Stromal cell of bone marrow (primary cell): ENCODE measurements at places on chromosomes 7 and 10.

DNA sequence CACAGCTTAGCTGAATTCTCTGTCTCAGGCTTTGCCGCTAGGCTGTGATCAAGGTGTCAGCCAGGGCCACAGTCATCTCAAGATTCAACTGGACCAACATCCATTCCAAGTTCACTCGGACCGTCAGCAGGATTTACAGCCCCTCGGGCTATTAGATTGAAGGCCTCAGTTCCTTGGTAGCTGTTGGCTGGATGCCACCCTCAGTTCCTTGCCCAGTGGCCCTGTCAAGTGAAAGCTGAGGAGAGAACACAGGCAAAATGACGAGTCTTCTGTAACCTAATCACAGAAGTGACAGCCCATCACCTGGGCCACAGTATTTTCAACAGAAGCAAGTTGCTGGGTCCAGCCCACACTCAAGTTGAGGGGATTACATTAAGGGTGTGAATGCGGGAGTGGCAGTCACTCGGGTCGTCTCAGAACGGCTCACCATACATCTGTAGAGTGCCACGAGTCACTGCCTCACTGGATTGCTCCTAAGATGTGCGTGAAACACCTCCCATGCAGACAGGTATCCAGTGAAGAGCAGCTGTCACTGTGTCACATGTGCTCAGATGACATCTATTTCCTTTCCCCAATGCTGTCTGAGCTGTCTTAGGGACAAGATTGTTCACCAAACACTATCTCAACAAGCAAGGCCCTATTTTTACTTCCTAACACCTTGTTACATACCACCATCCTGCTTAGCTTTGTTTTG lies 78.9 kb upstream of the PRLHR start:
- DNase-seq, result no peak

DNA sequence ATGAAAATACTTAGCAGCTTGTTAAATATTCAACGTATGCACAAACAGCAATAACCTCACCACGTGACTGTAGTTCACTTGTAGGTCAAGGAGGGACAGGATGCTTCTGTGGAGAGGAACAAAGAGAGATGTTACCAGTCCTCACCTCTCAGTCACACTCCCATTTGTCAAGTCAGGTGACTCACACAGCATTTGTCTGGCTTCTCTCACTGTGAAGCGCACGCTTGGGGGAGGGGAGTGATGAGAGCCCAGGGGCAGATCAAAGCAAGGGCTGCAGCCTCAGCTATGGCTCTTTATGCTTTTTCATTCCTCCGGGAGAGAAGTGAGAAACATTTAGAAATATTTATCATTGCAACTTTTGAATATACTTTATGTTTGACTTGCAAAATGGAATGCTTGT lies 2.9 kb upstream of the RBM20 start:
- DNase-seq, result no peak

DNA sequence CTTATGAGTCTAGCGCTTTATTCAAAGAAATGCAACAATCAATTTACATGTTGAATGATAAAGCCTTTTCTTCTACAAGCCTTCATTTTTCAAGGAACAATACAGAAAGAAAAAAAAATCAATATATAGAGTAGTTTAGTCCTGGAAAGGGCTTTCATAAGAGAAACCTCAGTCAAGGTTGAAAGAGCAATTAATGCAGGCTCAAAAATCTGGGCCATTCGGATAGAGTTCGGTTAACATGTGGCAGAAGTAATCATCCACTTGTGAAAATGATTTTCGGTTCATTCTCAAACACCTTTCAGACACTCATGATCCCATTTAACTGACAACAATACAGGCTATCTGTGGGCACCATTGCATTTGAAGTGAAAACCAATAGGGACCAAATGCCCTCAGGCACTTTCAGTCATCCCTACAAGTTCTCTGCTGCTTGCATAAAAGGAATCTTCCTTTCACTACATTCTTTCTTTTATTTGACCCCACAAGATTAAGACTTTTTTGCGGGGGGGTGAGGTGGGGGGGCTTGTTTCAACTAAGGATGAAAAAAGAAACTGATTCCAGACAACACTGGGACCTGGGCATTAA lies 177.9 kb downstream of the RNF133 start:
- DNase-seq, result no peak

DNA sequence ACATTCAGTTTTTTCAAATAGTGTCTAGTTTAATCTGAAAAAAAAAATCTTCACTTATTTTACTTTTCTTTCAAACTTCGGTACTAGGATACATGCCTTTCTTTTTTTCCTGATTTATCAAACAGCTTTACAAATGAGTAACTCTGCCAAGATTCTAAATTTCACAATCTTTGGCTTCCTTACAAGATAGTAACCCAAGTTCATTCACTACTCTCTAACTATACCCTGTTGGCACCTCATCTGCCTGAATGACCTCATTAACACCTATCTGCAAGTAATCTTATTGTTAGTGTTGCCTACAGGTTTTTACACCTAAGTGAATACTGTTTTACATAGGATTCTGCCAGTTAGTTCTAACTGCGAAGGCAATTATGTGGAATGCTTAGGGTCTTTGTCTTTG lies 159.8 kb downstream of the FOXP2 start:
- peak; percentile 33 for DNase-seq

DNA sequence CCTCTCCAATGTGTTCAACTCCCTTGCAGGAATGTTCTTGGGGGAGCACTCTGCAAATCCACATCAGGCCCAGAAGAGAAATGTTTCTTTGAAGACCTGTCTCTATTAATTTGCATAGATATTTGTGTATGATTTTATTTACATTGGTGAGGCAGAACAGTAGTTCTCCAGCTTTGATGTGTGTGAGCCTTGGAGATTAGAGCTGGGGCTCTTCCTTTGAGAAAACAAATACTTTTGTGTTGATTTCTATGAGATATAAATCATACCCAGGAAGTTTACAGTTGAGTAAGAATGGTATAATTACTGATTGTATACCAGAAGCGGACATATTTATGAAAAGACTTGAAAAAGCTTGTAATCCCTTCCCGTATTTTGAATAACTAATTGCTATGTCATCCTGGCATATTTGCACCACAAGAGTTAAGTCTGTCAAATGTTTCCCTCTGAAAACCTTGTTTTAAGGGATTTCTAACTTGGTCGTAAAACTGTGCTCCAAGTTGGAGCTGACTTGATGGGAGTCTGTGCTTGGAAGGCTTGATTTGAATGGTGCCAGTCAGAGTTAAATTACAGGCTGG lies 468.5 kb downstream of the LRMDA start:
- DNase-seq, result no peak

- DNase-seq, result no peak
These were observed 182.4 kb downstream of the TPK1 start for GRCh38 chr7:144653449-144653848.

GRCh38 chr7:139600306-139600705 lies 76.8 kb downstream of the CLEC2L start:
- DNase-seq, result no peak

- DNase-seq, result no peak
These were observed at the start of gene PRKAR1B for GRCh38 chr7:727104-727805. Gene PRKAR1B (minus strand): TSS chr7:727281. CDS start chr7:711505, 15,776 bp downstream.

DNA sequence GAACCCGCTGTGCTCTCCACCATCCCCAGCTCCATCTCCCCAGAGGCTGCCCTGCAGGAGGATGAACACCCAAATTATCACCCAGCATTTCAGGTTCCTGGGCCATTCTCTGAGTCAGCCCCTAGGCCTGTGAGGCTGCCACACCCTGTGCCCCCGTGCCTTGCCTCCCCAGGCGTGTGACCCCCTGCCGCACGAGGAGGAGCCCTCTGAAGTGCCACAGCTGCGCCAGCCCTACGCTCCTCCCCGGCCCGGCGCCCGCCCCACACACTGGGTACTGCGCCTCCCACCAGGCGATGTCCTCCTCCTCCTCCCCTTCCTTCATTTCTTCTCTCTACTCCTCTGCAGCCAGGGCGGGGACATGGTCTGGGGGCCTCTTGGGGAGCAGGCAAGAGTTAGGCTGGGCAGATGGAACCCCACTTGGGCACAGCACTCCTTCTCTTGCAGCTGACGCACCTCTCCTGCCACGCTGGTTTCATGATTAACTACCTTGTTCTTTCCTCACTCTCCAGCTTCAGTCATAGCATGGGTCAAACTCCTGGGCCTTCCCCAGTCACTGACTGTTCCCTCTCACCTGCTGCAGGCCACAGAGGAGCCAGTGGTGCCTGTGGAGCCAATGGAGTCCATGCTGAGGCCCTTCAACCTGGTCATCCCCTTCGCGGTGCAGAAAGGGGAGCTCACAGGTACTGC lies 12.7 kb upstream of the ATP6V1F start:
- no peak for DNase-seq

GRCh38 chr7:99730992-99731391 lies 4.0 kb downstream of the CYP3A7 start:
- DNase-seq, result no peak

- no peak for DNase-seq
These were observed 77.9 kb upstream of the FHIP2A start for GRCh38 chr10:114743521-114744231.

DNA sequence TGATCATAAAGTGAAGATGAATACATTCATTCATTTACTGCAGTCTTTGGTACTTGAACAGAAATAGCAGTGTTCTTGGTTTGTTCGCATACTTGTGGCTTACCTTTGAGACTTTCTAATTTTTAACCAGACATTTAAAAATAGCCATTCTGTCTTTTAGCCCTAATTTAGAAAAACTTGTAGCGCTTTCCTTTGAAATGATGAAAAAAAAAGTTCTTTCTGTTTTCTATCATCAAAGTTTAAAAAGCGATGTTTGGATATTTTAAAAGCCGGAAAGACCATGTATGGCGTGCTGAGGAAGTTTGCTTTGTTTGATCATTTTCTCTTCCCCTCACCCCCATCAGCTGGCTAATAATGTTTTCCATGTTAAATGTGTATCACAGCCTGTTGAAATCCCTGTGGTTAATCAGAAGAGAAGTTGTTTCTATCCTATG lies 116.3 kb downstream of the CUX1 start:
- no peak for DNase-seq

- DNase-seq, result no peak
These were observed 832 bp downstream of the XRCC2 start for GRCh38 chr7:152674860-152675758.

DNA sequence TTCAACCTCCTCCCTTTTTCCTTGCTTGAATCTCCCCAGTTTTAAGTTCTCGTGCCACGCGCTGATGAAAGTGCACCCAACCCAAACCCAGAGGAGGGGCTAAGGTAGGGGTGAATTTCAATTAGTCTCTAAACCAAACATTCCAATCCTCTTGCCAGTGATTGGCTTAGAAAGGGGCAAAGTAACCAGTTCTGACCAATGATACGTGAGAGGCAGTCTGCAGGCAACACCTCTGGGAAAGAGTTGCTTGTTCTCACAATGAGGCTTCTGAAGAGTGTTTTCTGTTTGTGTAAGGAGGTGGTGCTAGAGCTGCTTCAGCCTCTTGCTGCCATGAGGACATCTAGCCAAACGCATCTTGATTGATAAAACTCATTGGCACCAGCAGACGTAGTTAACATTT lies 21.8 kb downstream of the SLC35G1 start:
- DNase-seq, result no peak

GRCh38 chr7:18780266-18780665 lies 284.7 kb downstream of the HDAC9 start:
- DNase-seq, result no peak

DNA sequence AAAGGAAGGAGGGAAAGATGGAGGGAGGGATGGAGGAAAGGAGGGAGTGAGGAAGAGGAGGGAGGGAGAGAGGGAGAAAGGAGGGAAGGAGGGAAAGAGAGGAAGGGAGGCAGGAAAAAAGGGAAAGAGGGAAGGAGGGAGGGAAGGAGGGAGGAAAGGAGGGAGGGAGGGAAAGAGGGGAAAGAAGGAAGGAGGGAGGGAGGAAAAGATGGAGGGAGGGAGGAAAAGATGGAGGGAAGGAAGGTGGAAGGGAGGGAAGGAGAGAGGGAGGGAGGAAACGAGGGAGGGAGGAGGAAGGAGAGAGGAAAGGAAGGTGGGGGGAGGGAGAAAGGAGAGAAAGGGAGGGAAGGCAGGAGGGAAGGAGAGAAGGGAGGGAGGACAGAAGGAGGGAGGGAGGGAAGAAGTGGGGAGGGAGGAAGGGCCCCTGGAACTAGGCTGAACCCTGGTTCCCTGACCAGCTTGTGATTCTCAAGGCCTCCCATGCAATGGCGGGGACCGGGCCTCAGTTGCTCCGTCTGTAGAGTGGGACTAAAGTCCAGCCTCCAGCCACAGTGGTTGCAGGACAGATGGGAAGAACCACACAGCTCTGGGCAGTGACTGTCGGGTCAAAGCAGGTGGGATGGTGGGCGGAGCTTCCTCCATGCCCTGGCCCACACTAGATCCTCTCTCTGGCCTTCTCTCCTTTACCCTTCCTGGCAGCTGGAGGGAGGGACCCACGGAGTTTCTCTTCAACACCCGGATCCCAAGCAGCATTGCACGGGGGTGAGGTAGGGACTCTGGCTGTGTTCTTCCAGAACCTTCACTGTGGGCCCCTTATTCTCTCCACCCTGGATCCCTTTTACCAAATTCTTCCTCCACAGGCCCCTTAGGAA lies 4.3 kb upstream of the TTYH3 start:
- DNase-seq, result no peak

DNA sequence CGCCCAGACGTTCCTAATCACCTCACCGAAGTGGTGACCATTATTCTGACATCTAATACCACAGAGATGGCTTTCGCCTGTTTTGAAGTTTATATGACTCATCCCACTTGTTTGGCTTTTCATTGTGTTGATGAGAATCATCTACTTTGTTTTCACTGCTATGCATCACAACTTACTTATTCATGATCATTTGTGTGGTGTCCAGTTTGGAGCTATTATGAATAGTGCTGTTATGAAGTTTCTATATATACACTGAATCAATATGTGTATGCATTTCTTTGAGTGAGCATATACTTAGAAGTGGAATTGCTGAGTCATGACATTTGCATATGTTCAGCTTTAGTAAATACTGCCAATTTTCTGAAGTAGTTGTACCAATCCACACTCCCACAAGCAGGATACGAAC lies 38.6 kb upstream of the TNKS2 start:
- DNase-seq, result no peak

GRCh38 chr10:93456480-93456879 lies 25.7 kb downstream of the MYOF start:
- no peak for DNase-seq

DNA sequence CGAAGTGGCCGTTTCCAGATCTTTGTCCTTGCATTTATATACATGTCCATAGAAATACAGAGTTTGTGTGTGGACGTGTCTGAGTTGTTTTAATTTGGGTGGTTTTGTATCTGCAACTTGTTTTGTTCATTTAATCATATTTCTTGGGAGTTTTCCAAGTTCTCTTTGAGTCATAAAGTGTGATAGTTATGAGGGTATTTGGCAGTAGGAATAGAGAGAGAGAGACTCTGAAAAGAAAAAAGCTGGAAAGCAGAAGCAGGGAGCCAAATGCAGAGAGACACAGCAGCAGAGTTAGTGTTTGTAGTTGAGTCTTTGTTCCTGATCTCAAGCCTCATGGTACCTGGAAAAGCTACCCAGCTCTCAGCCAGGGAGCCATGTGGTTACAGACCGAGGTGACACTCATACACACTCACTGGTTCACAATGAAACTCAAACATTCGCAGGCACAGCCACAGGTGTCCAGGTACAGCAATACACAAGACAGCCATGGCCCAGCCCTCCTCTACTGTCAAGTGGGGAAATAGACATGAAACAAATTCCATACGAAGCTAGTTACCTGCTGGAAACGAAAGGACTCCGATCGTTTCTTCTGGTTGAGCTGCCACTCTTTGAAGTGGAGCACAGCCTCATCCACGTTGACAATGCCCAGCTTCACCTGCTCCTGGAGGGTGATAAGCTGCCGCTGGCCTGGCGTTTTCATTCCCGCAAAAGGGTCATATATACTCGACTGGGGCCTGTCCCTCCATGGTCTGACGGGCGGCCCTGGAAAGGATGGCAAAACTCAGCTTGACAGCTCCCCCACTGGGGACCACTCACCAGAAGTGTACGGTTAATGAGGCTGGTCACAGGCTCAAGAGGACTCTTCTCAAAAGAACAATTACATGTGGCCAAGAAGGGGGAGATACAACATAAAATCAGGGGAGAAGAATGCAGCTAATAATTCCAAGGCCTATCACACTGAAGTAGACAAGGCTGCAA lies 33.3 kb upstream of the TM9SF3 start:
- DNase-seq, result peak; percentile 46
